Activated naive CD4-positive, alpha-beta T cell treated with anti-CD3 and anti-CD28 coated beads for 36 hours (primary cell): ENCODE measurements at places on chromosomes 5 and 9. TPM values are rescaled to one million over a fixed set of nuclear protein-coding genes. Genes with fewer than 3 reads are reported as not detected.
A peak's percentile ranks its signal among the peaks of the same experiment; 100 is the strongest.

DNA sequence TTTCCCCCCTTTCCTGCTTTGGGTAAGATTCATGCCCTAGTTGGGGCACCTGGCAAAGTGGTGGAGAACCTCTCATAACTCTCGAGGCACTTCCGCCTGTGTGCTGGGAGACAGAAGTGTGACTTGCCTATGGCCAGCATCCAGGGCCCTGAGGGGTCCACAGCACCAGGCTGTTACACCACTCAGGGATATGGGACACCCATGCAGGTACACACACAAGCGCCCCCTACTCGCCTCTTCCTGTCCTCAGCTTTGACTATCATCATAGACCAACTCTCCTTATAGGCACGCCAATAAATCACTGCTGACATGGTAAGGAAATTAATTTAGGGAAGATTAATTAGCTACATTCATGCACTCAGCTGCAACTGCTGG, 45.4 kb downstream of the SHB start:
- DNase-seq = no peak
- no peak overlapping the region for H3K4me3 ChIP-seq
- no peaks in the 10 kb centered on the region for H3K36me3 ChIP-seq
- no peak overlapping the region for H3K27ac ChIP-seq

DNA sequence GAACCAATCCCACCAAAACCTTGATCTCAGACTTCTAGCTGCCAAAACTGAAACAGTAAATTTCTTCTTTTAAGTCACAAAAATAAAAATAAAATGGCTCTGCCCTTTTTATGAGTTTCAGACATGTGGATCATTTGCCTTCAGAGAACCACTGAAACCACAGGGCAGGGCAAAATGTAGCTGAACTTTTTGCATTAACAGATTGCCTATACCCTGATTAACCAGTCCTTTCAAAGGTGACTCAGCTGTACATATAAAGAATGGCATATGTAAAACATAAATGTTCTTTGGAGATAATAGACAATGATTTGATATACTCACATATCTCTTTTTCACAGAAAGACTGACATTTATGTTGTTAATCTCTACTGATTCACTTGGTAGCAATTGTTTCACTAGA, 187.1 kb upstream of the GRIN3A start:
- no peak overlapping the region for H3K4me3 ChIP-seq
- no peak overlapping the region for H3K27ac ChIP-seq
- DNase-seq = no peak

- peaks cover 60% of the 10 kb centered on the region for H3K4me1 ChIP-seq
- no peak for DNase-seq
- H3K36me3 ChIP-seq = peaks cover 3% of the 10 kb centered on the region
- no peak overlapping the region for H3K4me3 ChIP-seq
- no peaks in the 10 kb centered on the region for H3K27me3 ChIP-seq
- no peak overlapping the region for H3K27ac ChIP-seq
These were observed 30.3 kb upstream of the STING1 start for GRCh38 chr5:139512786-139513390.

GRCh38 chr9:104604801-104605200, 626 bp downstream of the OR13C2 start:
- no peak overlapping the region for H3K4me3 ChIP-seq
- H3K4me1 ChIP-seq = no peaks in the 10 kb centered on the region
- H3K27ac ChIP-seq = no peak overlapping the region
- peaks cover 4% of the 10 kb centered on the region for H3K27me3 ChIP-seq

DNA sequence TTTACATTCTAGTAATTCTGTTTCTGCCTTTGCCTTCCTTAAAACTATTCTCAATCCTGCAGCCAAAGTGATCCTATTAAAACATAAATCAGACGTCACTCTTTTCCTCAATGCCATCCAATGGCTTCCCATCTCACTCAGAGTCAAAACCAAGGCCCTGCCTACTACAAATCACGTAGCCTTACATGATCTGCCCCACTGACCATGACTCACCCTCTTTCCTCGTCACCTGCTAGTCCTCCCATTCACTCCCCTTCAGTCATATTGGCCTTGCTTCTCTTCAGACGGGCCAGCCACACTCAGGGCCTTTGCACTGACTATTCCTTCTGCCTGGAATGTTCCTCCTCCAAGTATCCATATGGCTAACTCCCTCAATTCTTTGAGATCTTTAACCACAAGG, 39.0 kb upstream of the DMXL1 start:
- H3K4me1 ChIP-seq = peaks cover 46% of the 10 kb centered on the region
- no peak overlapping the region for H3K4me3 ChIP-seq
- H3K27ac ChIP-seq = peak overlapping the region; percentile 89
- peak; percentile 42 for DNase-seq

DNA sequence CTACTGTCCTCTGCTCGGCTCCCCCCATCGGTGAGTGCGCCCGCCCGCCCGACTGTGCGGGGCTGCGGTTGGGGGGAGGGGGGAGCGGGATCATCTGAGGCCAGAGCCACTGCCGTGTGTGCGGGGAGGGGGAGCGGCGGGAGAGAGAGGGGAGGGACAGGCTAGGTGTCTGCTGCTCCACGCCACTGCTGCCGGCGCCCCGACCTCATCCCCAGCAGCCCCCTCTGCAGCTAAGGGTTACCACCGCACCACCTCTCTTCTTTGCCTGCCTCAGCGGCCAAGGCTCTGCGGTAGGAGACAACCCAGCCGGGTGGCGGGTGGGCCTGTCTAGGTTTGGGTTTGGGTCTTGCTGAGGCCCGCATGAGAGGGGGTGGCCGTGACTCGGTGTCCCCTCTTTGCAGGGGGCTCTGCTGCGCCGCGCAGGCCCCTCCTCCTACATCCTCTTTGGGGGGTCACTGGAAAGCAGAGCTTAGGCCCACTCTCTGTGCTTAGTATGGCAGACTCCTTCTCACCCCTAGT, 670 bp upstream of the PURA start:
- H3K4me3 ChIP-seq = peak overlapping the region; percentile 91
- H3K27ac ChIP-seq = peak overlapping the region; percentile 90
- peak; percentile 38 for DNase-seq
- H3K36me3 ChIP-seq = no peaks in the 10 kb centered on the region
- peaks cover 61% of the 10 kb centered on the region for H3K4me1 ChIP-seq

DNA sequence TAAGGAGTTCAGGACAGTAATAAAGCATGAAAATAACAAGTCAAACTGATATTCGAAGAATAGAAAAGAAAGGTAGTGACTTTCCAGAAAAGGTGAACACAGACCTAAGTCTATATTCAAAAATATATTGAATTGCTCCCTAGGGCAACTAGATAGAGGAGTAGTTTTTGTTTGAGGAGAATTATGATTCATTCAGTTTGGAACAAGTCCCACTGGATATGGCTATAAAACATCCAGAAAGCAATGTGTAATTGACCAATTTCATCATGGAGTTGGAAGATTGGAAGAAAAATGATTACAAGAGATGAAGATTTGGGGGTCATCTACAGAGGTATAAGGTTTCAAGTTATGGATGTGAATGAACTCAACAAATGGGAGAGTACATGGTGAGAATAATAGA, 117.5 kb upstream of the ZNF462 start:
- no peak for DNase-seq
- H3K27ac ChIP-seq = no peak overlapping the region
- H3K4me1 ChIP-seq = no peaks in the 10 kb centered on the region
- no peaks in the 10 kb centered on the region for H3K36me3 ChIP-seq
- H3K27me3 ChIP-seq = no peaks in the 10 kb centered on the region

DNA sequence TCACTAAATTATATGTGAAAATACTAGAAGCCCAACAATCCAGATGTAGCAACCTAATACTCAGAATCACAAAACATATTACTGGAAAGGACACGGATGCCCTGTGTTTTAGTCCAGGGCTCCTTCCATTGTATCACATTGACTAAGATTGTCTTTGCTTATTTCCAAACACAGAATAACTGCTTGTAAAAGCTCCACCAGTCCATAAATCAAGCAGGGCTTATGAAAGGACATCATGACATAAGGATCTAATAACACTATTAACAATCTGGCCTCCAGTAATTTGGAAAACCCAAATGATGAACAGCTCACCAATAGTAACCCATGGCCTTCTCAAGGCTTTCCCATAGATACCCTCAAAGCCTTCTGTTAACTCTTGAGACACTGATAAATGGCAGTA, 39.8 kb downstream of the WDR41 start:
- no peak for DNase-seq
- H3K4me1 ChIP-seq = no peaks in the 10 kb centered on the region
- H3K27me3 ChIP-seq = no peaks in the 10 kb centered on the region

- H3K27me3 ChIP-seq = peaks cover 15% of the 10 kb centered on the region
- no peaks in the 10 kb centered on the region for H3K4me1 ChIP-seq
- no peak overlapping the region for H3K27ac ChIP-seq
- H3K4me3 ChIP-seq = no peak overlapping the region
- H3K36me3 ChIP-seq = no peaks in the 10 kb centered on the region
- no peak for DNase-seq
These were observed 10.1 kb downstream of the LHFPL2 start for GRCh38 chr5:78638423-78638822.

GRCh38 chr9:134631881-134632280, 9.7 kb upstream of the COL5A1 start:
- DNase-seq = no peak
- H3K36me3 ChIP-seq = no peaks in the 10 kb centered on the region
- H3K27me3 ChIP-seq = no peaks in the 10 kb centered on the region
- H3K27ac ChIP-seq = no peak overlapping the region

- H3K27ac ChIP-seq = peak overlapping the region; percentile 11
- H3K4me3 ChIP-seq = peak overlapping the region; percentile 62
- DNase-seq = no peak
- peaks cover 3% of the 10 kb centered on the region for H3K36me3 ChIP-seq
- peaks cover 75% of the 10 kb centered on the region for H3K4me1 ChIP-seq
- no peaks in the 10 kb centered on the region for H3K27me3 ChIP-seq
These were observed 9.6 kb downstream of the TLE4 start for GRCh38 chr9:79581388-79581787.

GRCh38 chr5:55535199-55535905, 588 bp upstream of the PLPP1 start:
- H3K4me3 ChIP-seq = peak overlapping the region; percentile 82
- no peaks in the 10 kb centered on the region for H3K36me3 ChIP-seq
- peak overlapping the region; percentile 86 for H3K27ac ChIP-seq

- H3K4me3 ChIP-seq = no peak overlapping the region
- H3K27ac ChIP-seq = no peak overlapping the region
- peaks cover 48% of the 10 kb centered on the region for H3K4me1 ChIP-seq
- DNase-seq = no peak
These were observed 45.3 kb upstream of the RICTOR start for GRCh38 chr5:39119404-39120051.

GRCh38 chr5:91611746-91612145, 228.6 kb upstream of the ARRDC3 start:
- no peak overlapping the region for H3K4me3 ChIP-seq
- H3K27me3 ChIP-seq = no peaks in the 10 kb centered on the region
- no peaks in the 10 kb centered on the region for H3K36me3 ChIP-seq
- no peak for DNase-seq

GRCh38 chr9:96251451-96251850, 50.5 kb downstream of the HSD17B3 start:
- no peak for DNase-seq
- peaks cover 5% of the 10 kb centered on the region for H3K4me1 ChIP-seq
- peaks cover 22% of the 10 kb centered on the region for H3K27me3 ChIP-seq

DNA sequence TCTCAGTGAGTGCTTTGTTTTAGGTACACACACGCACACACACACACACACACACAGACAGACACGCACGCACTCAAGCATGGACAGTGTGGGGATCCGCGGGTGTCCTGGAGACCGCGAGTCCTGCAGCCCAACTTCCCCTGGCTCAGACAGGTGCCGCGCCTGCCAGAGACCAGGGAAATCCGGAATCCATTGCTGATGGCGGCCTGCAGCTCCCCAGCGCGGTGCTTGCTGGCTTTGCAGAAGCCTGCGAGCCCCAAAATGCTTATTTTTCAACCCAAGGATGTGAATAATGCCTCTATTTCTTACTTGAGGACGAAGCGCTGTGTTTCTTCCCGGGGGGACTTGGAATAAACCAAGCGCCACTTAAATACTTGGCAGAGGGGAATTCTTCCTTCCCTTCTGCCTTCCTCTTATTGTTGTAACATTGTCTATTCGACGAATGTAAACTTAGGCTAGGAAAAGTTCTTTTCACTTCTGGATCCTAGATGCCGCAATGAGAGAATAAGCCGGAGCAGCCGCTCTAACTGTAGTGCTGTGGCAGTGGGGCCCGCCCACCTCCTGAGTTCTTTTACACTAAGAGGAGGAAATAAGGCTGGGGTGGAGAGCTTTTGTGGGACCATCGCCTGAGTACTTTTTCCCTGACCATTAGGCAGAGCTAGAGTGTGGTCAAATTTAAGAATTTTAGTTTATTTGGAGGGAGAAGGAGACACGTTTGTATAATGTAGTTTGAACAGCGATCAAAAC, 802 bp downstream of the ITGA2 start:
- peaks cover 21% of the 10 kb centered on the region for H3K4me1 ChIP-seq
- H3K27me3 ChIP-seq = peaks cover 4% of the 10 kb centered on the region
- peak overlapping the region; percentile 79 for H3K4me3 ChIP-seq
- no peaks in the 10 kb centered on the region for H3K36me3 ChIP-seq

GRCh38 chr5:124843596-124843899, 97.1 kb upstream of the ZNF608 start:
- H3K27ac ChIP-seq = no peak overlapping the region
- no peaks in the 10 kb centered on the region for H3K4me1 ChIP-seq
- no peaks in the 10 kb centered on the region for H3K36me3 ChIP-seq
- no peak overlapping the region for H3K4me3 ChIP-seq
- no peaks in the 10 kb centered on the region for H3K27me3 ChIP-seq

DNA sequence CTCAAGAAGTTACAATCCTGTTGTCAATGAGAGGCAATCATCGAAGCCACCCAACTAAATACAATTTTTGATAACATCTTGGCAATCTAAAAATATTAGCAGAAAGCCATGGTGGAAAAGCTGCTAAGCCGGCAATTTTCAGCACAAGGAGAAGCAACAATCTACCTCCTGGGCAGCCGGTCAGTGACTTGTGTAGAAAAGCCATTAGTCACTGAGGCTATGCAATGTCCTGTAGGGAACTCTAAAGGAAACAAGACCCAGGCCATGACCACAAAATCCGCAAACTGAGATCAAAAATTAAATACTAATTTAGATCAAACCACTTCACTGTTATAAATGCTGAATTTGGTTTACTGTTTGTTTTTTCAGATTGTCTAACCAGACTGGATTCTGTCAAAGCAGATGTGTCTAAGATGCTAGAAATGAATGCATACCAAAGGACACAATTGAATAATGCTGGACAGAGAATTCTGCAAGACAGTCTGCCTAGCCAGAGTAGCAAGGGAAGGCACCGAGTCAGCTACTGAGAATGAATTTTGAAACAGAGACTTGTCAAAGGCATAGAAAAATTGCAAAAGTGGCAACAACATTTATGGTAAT, 384.8 kb downstream of the PRELID2 start:
- H3K36me3 ChIP-seq = no peaks in the 10 kb centered on the region
- no peaks in the 10 kb centered on the region for H3K27me3 ChIP-seq
- H3K4me3 ChIP-seq = no peak overlapping the region
- H3K27ac ChIP-seq = no peak overlapping the region

DNA sequence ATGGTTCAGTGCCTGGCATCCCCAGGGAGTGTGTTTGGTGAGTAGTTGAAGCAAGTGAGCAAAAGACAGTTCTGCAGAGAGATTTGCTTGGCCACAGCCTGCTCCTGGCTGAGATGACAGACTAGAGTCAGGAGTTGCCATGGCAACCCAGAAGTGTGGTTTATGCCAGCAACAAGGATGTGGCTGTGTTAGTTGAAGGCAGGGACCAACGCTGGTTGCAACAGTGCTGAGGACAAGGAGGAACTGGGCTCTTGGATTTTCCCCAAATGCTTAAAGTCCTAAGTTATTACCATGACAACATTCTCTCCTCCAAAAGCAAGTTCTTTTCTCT, 2.7 kb downstream of the NXNL2 start:
- peaks cover 37% of the 10 kb centered on the region for H3K27me3 ChIP-seq
- H3K4me1 ChIP-seq = peaks cover 19% of the 10 kb centered on the region
- H3K27ac ChIP-seq = no peak overlapping the region
- H3K4me3 ChIP-seq = no peak overlapping the region
- H3K36me3 ChIP-seq = peaks cover 1% of the 10 kb centered on the region

Gene RCL1
- 30.7 TPM for total RNA-seq

Gene ACOT12
- total RNA-seq = not detected

Gene GRIA1
- not detected for total RNA-seq

Gene ARID3C
- 0.37 TPM for total RNA-seq

Gene CFAP90
- total RNA-seq = not detected

Gene SPINK13
- not detected for total RNA-seq

Gene BRINP1
- total RNA-seq = not detected
